ENCODE measurements at places on chromosomes 3 and 15. TPM values are rescaled to one million over a fixed set of nuclear protein-coding genes. Genes with fewer than 3 reads are reported as not detected.
A peak's percentile ranks its signal among the peaks of the same experiment; 100 is the strongest.

MME gene
- 25.6 TPM for total RNA-seq

CKMT1B gene
- 0.21 TPM for total RNA-seq

SLCO3A1 gene
- 9.4 TPM for total RNA-seq

RLBP1 gene
- total RNA-seq = not detected

MRAS gene
- total RNA-seq = 166 TPM

CHRM5 gene
- not detected for total RNA-seq

TCF12 gene
- 44.8 TPM for total RNA-seq

SRP14 gene
- 168 TPM for total RNA-seq

DNA sequence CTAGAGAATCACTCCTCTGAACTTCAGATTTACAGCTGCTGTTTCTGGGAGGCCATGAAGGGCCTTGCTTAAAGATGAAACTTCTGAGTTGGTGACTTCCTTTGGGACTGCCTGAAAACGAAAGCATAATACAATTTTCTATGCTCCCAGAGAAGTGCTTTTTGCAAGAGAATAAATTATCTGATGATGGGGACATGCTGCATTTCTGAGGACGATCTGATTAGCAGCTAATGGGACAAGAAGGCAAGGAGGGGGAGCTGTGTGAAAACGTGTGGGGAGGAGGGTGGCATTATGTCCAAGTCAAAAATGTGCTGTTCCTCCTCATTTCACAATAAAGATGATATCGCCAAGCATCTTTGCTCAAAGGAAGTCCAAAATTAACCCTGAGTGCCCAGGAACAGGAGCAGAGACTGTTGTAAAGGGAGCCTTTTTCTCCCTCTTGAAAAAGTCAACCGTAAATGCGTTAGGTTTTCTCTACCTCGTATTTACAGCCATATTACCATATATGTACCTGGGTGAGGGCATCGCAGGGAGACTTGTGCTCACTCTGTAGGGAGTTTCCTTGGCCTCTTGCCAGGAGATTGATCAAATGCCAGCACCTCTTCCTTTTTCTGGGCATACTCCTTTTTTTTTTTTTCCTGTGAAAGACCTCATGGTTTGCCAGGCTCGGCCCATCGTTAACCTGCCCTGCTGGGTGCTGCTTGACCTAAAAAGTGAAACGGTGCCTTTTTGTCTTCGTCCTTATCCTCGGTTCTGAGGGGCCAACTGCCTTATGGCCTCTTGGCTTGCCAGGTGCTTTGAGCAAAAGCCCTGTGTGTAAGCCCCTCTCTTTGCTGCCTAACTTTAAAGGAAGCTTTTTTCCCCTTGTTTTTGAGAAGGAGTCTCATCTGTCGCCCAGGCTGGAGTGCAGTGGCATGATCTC, 11.5 kb downstream of the ITPR1 start:
- DNase-seq = no peak

DNA sequence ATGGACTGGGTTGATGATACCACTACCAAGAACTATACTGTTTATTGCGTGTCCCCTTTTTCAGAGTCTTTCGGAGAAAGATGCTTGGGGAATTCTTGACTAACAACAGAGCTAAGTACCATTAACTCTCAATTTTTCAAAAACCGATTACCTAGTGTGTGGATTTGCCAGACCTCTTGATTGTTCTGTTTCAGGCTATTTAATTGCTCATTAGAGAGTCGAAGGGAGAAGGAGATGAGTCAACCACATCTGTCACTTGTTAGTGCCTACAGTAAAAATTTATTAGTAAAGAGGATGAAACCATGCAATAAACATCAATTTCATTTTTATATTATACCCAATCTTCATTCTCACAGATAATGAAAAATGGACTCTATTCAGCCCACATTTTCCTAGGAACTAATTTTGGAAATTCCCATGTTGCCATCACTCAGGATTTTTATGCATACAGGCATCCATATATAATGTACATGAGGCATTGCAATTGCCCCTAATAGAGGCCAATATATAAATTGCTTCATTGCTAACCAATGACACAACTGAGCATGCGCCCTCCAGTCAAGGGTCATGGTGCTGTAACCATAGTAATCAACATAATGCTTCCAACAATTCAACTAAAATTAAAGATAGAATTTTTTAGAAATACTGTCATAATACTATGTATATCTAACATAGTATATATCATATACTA, 541.7 kb downstream of the TBL1XR1 start:
- DNase-seq = no peak

GRCh38 chr3:11467875-11468274, 175.8 kb downstream of the VGLL4 start:
- no peak for DNase-seq

- DNase-seq = no peak
Measured at GRCh38 chr3:140610544-140610943, 67.3 kb upstream of the TRIM42 start.

DNA sequence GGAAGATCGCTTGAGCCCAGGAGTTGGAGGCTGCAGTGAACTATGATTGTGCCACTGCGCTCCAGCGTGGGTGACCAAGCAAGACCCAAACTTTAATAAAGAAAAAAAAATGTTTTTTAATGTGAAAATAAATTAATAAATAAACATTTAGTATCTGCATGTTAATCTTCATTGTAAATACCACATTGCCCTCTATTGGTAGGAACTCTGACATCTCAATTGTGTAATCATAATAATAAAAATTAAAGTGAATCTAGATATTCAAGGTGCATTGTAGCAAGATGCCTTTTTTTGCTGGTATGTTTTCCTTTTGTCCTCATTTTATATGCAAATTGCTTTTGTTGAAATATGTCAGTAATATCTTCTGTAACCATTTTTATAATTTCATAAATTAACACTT, 95.0 kb upstream of the LIMD1 start:
- no peak for DNase-seq

DNA sequence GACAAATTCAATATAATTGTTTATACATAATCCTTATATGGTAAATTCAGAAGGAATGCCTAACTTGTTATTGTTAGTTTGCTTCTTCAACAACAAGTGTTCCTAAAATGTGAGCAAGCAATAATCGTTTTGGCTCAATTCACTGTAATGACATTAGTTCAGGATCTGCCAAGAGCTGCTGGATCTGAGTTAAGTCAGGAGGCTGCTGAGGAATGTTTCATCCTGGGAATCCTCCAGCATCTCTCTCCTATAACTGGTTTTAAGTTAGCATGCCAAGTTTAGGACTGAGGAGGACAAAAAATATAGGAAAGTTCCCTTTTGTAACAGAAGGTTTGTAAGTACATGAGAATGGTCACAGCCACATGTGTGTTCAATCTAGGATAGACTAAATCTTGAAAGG, 4.9 kb upstream of the GTF2A2 start:
- no peak for DNase-seq

GRCh38 chr15:29785136-29785535, 37.1 kb downstream of the TJP1 start:
- no peak for DNase-seq

DNA sequence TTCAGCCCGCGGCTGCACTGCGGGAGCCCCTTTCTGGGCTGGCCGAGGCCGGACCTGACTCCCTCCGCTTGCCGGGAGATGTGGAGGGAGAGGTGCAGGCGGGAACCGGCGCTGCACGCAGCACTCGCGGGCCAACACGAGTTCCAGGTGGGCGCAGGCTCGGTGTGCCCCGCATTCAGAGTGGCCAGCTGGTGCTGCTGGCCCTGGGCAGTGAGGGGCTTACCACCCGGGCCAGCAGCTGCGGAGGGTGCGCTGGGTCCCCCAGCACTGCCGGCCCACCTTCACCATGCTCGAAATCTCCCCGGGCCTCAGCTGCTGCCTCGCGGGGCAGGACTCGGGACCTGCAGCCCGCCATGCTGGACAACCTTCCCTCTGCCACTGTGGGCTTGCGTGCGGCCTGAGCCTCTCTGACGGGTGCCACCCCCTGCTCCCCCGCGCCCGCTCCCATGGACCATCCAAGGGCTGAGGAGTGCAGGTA, 733.5 kb upstream of the CCDC54 start:
- no peak for DNase-seq

DNA sequence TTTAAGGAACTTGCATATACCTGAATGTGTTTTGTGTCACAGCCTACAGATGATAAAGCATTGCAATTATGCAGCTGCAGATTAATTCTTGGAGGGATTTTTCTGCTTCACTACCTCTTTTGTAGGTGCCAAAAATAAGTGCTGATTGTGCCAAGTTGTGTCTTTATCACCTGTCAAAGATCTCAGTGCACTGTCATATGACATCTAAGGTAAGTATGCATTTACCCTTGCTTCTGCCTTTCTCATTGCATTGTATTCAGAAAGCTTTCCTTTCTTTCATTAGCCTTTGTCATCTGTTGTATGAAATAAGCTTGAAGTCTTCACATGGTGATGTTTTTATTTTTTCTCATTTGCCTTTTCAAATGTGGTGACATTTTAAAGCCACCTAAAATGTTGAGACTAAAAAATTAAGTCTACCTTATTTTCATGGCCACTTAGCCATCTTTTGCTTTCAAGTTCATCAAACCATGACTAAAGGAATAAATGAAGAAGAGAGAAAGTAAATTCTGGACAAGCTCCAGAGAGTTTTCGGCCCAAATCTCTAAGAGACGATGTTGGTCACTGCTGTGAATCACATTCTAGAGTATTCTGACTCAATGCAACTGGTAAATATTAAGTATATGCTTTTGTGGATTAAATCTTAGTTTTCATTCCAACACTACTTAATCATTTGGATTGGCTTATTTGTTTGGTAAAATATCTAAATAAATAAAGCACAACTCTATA, 381.8 kb upstream of the EPHA3 start:
- DNase-seq = no peak

DNA sequence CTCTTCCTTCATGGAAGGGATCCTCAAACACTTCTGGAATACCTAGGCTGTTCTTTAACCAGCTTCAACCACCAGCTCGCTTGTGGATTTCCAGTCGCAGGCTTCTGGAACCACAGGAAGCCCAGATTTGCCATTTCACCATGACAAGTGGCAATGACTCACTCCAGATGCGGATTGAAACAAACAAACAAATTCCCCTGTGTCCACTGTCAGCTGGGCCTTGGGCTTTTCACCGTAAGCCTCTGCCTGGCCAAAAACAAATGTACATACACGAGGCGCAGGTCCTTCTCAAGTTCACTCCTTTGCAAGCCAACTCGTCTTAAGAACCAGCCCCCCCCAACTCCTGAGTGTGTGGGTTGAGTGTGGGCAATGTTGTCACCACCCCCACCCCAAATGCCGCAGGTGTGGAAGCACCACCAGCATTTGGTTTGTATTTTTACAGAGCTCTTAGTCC, 8.8 kb downstream of the BCL6 start:
- DNase-seq = peak; percentile 70

GRCh38 chr3:25728101-25728500, 55.1 kb downstream of the NGLY1 start:
- no peak for DNase-seq

DNA sequence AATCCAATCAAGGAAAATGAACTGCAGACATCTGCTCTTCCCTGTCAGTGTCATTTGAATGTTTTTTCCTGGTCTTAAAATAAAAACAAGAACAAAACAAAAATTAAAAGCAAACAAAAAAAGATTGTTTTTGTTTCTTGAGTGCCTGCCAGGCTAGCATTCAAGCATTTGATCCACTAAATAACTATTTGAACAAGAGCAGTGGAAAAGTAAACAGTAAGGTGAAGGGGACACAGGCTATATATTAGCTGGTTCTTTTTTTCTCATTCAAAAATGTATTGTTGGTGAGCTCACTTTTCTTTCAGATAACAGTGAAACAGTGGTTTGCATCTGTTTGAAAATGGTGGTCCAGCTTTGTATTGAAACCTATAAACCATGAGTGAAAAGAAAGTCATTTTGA, 586.9 kb upstream of the SGO1 start:
- no peak for DNase-seq

GRCh38 chr3:174862666-174863065, 3.5 kb downstream of the NAALADL2 start:
- DNase-seq = no peak

DNA sequence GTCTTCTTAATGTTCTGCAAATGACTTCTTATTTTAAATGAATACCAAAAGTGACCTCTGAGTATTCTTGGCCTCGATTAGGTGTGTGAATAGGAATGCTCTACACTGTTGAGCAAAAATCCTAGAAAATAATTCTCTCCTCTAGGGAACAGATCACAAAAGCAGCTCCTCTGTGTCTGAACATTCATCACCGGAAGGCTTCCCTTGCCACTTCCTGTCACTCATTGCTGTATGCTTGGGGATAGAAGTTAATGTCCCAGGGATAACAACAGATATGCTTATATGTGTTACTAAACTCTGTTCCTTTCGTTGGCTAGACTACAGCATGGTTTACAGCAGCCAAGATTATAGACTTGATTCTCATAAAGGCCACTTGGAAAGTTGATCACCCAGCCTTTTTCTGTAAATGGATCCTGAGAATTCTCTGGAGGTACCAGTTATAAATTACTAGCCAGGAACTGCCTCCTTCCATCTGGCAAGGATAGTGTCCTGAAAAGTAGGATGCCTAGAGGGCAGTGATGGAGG, 16.0 kb upstream of the PTX3 start:
- DNase-seq = no peak

GRCh38 chr3:30578479-30578878, 27.9 kb upstream of the TGFBR2 start:
- peak; percentile 49 for DNase-seq

DNA sequence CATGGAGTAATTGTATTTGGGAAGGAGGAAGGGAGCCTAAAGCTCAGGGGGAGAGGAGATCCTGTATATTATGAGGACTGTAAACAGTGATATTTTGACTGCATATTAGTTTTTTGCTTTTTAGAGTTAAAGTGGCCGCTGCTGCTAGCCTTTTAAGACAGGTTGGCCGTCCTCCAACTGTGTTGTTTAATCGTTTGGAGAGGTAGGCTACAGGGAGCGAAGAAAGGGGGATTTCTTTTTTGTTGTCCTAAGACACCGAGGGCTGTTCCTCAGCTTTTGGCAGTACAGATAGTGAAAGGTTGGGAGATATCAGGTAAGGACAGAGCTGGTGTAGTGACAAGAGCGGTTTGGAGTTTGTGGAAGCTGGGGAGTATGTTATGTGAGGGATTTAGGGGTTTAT, 38.2 kb upstream of the RNF7 start:
- no peak for DNase-seq

DNA sequence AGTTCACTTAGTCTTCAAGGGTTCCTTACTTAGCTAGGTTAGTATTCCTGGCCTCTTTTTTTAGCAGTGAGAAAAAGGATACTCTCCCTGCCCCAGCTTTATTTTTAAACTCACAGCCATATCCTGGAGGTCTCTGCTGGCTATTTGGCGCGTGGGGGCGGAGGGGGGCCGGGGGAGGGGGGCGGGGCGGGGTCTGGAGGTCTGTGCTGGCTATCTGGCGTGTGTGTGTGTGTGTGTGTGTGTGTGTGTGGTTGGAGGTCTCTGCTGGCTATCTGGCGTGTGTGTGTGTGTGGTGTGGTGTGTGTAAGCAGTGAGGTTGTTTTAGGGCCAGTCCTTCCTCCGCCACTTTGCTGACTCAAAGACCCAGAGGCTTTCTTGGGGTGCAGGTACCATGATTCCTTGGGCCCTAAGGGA, 579 bp upstream of the PLAAT1 start:
- DNase-seq = peak; percentile 57
